Body of pancreas (tissue), 4 donors: ENCODE measurements at places on chromosomes 2 and 18.
A peak's percentile ranks its signal among the peaks of the same experiment; 100 is the strongest.

DNA sequence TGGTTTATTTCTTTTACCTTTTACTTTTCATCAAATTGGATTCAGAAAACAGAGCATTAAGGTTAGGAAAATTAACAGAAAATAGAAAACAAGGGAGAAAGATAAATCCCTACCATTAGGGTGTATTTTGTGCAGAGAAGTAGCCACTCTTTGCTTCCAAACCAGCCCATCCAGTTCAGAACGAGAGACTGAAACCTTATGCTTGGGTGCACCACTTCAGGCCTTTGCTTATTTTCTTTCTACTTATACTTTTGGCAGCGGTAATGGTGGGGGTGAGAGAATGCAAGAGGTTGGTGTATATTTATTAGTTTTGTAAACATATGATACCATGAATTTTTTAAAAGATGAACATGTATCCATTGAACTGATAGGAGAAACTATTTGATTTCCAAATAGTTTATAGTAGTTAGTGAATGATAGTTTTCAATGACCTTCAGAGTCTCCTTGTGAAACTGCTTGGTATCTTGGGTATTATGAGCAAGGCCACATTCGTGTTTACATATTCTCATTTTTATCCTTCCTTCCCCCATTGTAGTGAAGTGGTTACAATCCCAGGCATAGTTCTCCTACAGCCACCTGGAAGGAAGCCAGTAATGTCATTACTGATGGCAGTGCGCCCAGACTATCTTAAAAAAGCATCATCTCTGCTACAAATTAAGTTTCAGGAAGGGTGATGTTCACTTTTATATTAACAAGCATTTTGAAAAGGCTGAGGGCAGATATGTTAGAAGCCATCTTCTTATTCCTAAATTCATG lies 60.8 kb downstream of the MFSD6 start:
- peak; percentile 59 for DNase-seq

- DNase-seq, result no peak
Observed at GRCh38 chr2:2039826-2040225, 291.2 kb downstream of the MYT1L start.

GRCh38 chr2:43452318-43452731 lies 143.5 kb downstream of the THADA start:
- no peak for DNase-seq

DNA sequence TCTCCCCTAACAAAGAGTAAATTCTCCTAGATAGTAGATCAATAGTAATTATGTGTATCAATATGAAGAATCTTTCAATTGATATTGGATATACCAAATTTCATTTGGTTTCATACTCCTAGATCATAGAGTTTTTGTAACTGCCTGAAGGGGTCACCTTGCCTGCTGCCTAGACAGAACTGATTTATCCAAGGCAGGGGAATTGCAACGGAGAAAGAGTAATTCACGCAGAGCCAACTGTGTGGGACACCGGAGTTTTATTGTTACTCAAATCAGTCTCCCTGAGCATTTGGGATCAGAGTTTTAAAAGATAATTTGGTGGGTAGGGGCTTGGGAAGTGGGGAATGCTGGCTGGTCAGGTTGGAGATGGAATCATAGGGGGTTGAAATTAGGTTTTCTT lies 92.2 kb upstream of the SLC8A1 start:
- no peak for DNase-seq
